ENCODE measurements at places on chromosomes 5 and 9.

GRCh38 chr5:2006971-2007291, 124.2 kb upstream of the IRX4 start:
- DNase-seq, result no peak

DNA sequence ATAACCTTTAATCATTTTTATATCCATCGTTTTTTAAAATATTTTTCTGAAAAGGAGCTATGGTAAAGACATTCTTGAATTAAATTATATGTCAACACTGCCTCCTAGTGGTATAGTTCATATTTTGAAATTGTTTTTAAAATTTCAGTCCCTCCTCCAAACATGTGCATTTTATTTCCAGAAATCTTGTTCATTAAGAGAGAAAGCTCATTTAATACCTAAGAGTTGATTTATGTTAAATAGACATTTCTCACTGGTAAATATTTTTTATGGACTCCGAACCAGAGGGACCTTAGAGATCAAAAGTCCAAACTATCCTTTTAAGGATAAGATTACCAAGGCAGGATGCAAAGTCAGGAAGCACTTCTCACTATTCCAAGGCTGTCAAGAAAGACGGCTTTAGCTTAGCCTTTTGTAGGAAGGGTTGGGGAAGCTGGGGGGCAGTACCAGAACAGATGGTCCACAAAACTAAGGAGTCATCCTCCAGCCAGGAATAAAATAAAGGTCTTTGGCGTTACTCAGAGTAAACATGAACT, 21.6 kb downstream of the BHMT start:
- no peak for DNase-seq

DNA sequence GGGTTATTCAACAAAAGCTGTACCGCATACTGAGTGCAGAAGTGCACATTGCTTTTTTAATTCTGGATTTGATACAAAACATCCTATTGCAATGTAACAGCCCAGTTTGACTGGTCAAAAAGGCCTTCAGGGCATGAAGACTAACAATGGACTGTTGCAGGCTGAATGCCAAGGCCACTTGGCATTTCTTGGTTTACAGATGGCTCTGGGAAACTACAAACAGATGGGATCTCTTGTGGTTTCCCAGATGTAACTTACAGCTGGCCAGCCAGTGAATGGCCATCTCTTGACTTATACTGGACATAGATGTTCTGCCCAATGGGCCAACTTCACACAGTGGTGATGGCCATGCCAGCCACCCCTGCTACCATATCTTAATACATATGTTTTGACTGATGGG, 36.8 kb downstream of the UGT3A2 start:
- no peak for DNase-seq

DNA sequence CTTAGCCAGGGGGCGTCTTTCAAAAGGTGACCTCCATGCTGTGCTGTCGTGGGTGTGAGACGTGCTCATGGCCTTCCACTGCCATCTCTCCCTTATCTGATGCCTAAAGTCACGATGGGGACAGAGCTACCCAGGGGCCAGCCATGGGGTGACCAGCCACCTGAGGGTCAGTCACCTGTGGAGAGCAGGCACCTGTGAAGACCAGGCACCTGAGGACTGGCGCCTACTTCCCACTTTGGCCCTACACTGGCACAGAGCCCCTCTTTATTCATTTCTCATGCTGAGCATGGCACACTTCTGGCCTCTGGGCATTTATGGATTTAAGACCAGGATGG, 6.4 kb upstream of the EXOC3 start:
- no peak for DNase-seq

DNA sequence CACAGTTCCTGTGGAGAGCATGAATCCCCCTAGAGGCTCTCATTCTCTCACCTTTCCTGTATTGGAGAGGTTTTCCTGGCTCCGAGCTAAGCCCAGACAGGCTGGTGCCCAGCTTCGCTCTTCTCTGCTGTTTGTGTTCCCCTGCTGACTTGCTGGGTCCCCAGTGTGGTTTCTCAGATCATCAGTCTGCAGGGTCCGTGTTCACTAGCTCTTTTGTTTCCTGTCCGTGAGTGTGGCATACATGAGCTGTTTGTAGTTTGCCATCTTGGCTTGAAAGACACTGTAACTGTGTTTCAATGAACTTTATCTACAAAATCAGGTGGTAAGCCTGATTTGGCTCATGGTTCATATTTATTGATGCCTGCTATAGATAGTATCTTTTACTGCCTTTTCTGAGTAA, 23.8 kb downstream of the LOX start:
- DNase-seq, result no peak

GRCh38 chr5:1501372-1502045, 22.3 kb downstream of the LPCAT1 start:
- no peak for DNase-seq

- no peak for DNase-seq
These were observed 122.3 kb upstream of the CDH10 start for GRCh38 chr5:24767086-24767485.

DNA sequence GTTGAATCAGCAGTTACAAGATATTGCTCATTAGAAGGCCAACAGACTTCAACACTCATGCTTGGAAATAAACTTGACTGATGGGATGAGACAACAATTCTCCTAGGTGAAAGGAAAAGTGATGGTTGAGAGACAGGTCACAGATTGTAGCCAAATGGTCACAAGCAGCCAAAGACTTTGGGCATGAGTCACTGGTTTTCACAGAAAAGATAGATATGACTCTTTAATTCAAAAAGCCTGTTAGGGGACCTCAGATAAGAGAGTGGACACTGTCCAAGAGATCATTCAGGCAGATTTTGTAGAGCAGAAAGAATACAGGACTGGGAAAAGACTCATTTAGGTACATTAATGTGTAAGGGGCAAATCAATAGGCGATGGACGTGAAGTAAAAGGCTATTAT, 982.5 kb downstream of the MAT2B start:
- no peak for DNase-seq

- DNase-seq, result peak; percentile 59
These were observed 963 bp upstream of the CAST start for GRCh38 chr5:96660971-96661854.

DNA sequence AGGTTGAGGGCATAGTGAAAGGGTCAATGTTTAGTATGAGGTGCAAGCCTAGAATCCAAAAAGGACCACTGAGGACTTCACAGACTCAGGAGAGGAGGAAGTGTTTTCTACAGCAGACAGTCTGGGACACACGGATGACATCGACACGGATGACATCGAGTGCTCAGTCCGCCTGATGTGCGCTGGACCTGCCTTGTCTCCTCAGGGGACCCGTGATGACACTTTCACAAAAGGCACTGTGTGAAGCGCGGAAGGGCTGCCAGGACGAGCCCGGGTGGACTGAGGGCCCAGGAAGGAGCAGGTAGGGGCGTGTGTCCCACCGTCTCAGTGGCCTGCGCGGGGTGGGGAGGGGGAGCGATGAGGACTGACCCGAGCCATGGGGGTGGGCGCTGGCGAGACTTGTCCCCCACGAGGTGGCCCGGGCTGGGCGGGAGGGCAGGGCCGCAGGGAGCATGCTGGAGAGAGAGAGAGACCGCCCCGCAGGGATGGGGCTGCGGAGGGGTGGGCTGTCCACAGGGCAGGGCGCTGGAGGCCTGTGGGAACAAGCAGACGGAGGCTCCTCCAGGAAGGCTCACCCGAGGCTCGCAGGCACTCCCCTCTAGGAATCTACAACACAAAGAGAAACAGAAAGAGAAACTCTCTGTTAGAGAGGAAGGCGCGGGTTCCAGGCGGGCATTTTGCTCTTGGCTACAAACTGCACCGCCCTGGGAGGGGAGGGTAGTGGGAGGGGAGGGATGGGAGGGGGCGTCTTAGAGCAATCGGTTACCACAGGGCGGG, 54.9 kb downstream of the USP20 start:
- peak; percentile 29 for DNase-seq

GRCh38 chr5:111628901-111629300, 116.6 kb upstream of the STARD4 start:
- no peak for DNase-seq

DNA sequence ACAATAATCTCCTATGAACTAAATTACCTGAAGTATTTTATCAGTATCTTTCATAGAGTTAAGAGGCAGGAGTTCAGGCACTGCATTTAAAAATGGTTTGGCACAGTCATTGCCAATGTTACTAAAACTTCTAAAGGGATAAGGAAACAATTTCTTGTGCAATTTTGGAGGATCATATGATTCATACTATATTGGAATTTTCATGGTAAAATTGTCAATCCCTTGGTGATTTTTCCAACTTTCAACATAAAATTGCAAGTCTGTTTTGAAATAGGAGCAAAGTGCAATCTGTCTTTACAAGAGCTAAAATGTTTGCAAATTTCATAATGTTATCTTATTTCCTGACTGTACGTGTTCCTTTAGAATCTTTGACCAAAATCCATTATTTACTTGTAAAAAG, 211.1 kb downstream of the DMRTA1 start:
- no peak for DNase-seq

DNA sequence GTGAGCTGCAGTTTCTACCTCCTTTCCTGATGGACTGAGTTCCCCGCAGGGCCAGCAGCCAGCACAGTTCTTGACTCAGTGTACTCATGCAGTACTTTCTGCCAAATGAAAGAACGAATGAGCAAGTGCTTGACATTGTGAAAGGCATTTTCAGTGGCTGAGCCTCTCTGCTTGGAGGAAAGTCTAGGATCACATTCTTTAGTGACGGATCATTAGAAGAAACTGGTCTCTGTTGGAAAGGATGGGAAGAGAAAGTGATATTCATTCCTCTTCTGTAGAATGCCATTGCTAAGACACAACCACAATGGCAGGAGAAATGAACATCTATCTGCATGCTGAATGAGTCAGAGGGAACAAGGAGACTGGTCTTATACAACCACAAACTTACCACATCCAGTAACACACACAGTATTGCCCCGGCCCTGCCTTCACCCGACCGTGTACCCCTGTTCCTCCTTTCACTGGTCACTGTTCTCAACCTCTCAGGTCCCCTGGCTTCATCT, 206.9 kb downstream of the CRB2 start:
- no peak for DNase-seq

DNA sequence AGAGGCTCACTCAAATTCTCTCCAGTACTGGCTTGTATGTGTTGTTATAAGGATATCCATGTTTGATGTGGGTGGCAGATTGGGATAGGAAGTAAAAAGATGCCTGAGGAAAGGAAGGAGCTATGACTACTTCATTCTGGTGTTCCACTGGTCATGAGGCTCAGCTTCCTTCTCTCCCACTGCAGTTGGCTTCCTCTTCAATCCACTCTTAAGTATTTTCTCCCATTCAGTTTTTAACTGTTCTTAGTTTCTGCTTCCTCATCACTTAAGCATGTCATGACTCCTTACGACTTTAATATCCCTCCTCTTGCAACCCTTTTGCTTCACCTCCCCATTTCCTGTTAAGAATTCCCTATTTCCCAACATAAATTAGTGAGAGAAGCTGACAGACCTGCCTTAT, 81.1 kb downstream of the PJA2 start:
- no peak for DNase-seq

DNA sequence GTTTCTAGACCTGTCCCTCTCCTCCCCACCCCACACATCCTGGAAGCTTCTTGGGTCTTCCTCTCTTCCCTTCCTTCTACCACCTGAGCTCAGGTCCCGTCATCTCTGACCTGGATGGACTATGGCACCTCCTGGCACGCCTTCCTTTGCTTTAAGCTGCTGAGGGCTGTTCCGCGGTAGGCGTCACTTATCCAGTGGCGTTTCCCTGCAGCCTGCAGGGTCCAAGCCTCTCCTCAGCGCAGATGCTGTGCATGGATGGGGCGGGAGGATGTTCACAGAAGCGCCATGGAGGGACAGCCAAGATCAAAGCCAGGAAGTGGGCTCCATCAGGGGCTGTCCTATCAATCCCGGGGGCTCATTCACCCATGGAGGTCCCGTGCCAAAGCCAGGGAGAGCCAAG, 23.8 kb upstream of the CNOT6 start:
- DNase-seq, result no peak

GRCh38 chr9:75369989-75370388, 281.7 kb downstream of the OSTF1 start:
- no peak for DNase-seq

GRCh38 chr5:142506046-142506445, 179.8 kb downstream of the FGF1 start:
- no peak for DNase-seq
